ENCODE measurements at places on chromosomes 16 and 17.

DNA sequence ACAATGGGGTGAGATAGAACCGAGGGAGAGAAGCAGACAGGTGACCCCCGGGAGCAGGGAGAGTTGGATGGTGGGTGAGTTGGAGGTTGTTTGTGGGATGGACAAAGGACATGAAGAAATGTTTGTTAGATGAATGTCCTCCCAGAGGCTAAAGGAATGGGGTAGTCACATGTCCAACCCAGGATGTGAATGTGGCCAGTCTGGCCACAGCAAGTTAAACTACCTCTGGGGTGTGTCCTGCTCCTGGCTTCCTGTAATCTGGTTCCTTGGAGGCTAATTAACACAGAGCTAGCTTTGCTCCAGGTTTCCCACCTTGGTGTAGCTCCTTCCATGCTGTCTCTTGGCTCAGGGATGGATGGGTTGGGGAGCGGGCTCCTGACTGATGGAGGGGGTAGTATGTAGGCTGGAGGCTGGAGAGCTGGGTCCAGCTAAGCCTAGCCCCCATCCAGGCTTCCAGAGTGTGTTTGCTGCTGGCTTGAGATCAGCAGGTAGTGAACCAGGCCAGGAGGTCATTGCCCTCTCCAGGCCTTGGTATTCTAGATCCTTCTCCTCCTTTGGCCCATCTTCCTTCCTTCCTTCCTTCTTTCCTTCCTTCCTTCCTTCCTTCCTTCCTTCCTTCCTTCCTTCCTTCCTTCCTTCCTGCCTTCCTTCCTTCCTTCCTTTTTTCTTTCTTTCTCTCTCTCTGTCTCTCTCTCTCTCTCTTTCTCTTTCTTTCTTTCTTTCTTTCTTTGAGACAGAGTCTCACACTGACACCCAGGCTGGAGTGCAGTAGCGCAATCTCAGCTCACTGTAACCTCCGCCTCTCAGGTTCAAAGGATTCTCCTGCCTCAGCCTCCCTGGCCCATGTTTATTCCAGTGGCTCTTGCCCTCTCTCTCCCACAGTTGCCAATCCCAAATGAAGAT, 28.0 kb upstream of the UBE2G1 start:
- no peak for DNase-seq

GRCh38 chr16:89746043-89746442, 24.7 kb downstream of the ZNF276 start:
- DNase-seq: no peak

DNA sequence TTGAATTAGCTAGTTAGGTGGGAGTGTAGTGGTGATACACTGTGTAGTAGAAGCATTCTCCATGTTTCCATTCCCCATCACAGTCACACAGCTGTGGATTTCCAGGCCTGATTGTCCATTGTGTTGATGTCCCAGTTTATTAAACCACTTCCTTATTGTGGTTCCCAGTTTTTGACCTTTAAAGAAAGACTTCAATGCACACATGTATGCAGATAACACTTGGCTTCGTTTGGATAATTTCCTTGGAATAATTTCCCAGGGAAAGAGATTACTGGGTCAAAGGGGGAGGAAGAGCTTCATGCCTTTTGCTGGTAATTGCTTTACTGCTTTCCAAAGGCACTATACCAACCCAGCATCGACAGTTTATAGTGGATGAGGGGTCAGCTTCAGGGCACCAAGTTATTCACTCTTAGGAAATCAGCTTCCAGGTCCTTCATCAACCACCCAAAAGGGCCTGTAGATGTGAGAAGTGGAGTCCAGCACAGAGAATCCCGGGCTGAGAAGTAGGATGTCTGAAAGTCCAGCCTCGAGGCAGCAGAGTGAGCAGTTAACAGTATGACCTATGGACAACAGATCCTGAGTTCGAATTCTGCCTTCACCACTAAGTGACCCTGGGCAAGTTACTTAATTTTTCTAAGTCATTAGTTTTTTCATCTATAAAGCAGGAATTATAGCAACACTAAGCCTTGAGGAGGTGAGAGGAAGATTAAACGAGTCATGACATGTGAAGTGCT, 31.3 kb upstream of the TNS4 start:
- peak; percentile 49 for DNase-seq

GRCh38 chr17:28712705-28713415, 1.2 kb upstream of the PROCA1 start:
- DNase-seq: no peak

GRCh38 chr16:7946142-7946541, 613.5 kb downstream of the RBFOX1 start:
- no peak for DNase-seq

- no peak for DNase-seq
Observed at GRCh38 chr17:74779948-74780400, 3.8 kb upstream of the NAT9 start.

GRCh38 chr17:40517981-40518380, 16.6 kb upstream of the TNS4 start:
- no peak for DNase-seq

GRCh38 chr16:84391151-84392030, 23.1 kb downstream of the ATP2C2 start:
- no peak for DNase-seq

- DNase-seq: peak; percentile 97
Observed at GRCh38 chr17:9244066-9245052, 223.0 kb downstream of the NTN1 start.

DNA sequence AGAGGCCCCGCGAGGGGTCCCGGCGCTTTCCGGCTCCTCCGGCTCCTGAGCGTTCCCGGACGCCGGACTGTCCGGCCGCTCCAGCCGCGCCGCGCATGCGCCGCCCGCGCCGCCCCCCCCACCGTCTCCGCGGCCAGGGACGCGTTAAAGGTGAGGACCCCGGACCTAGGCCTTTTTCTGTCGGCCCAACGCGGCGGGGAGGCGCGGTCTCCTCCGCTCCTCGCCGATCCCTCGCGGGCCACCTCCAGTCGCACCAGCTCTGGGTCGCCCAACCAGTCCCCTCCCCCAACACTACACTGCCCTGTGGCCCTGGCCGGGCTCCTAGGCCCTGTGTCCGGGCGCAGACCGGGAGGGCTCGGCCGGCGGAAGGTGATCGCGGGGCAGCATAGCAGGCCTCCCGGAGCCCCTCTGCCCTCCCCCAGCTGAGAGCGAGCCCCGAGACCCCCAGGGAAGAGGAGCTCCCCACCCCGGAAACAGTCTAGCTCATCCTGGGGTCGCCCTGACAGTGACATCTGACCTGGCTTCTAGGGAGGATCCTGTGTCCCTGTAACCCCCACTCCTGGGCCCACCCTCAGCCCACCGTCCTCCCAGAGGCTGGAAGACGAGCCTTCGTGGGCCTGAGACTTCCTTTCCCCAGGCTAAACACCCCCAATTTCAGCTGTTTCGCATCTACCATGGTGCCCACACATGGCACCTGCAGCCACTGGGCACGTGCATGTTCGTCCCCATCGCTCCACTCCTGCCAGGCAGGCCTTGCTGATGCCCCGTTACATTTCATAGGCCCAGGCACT, 14.7 kb upstream of the BCAR1 start:
- DNase-seq: peak; percentile 73

DNA sequence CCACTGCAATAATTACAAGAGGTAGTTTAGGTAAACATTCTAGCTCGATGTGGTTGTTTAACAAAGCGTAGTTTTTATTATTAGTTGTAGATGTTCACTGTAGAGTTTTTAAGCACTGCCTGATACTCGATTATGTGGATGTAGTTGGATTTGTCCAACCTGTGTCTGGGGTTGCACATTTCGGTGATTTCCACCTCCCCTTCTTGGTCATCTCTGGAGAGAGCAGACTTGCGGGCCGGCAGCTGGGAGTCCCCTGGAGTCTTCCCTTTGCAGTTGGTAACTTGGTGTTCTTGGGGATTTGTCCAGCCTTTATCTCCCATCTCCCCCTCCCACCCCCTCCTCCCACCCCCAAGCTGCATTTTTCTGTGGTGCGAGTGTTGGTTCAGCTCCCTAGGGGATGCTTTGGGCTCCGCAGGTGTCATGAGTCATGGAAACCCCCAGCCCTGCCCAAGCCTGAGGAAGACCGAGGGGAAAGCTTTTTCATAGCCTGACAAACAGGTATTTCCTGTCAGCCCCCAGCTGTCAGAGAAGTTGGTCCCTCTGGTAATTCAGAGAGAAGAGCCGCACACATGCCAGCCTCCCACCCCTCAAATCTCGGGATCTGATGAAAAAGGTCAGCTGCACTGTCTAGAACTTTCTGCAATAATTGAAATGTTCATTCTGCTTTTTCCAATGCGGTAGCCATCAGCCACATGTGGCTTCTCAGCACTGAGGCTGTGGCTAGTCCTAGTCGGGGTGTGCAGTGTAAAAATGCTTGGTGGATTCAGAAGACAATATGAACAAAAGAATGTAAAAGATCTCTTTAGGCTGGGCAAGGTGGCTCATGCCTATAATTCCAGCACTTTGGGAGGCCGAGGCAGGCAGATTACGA, 50.3 kb downstream of the KSR1 start:
- DNase-seq: no peak

- DNase-seq: no peak
Observed at GRCh38 chr17:33892717-33893591, 362.1 kb upstream of the CCL2 start.

GRCh38 chr16:27455700-27456099, 53.7 kb downstream of the IL21R start:
- no peak for DNase-seq

GRCh38 chr16:84825896-84826557, 6.2 kb downstream of the CRISPLD2 start:
- DNase-seq: peak; percentile 67

DNA sequence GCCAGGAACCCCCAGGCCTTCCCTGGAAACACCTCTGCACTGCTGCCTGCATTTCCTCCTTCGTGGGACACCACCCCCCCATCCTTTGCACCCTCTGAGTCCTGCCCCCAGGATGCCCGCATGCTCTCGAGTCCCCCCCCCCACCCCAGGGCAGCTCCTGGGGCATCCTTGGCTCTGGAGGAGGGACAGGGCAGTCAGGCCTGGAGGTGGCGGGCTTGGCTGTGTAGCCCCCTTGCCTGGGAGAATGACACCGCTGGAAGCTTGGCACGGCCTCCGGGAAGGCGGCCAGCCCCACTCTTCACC, 98.9 kb upstream of the GSE1 start:
- DNase-seq: no peak

GRCh38 chr17:20998571-20999043, 44.2 kb downstream of the USP22 start:
- DNase-seq: no peak

- no peak for DNase-seq
Observed at GRCh38 chr17:68973098-68973846, 18.1 kb upstream of the ABCA8 start.

GRCh38 chr17:40547785-40548478, 17.3 kb downstream of the CCR7 start:
- DNase-seq: no peak

GRCh38 chr16:78125112-78125844, 25.8 kb downstream of the WWOX start:
- no peak for DNase-seq

DNA sequence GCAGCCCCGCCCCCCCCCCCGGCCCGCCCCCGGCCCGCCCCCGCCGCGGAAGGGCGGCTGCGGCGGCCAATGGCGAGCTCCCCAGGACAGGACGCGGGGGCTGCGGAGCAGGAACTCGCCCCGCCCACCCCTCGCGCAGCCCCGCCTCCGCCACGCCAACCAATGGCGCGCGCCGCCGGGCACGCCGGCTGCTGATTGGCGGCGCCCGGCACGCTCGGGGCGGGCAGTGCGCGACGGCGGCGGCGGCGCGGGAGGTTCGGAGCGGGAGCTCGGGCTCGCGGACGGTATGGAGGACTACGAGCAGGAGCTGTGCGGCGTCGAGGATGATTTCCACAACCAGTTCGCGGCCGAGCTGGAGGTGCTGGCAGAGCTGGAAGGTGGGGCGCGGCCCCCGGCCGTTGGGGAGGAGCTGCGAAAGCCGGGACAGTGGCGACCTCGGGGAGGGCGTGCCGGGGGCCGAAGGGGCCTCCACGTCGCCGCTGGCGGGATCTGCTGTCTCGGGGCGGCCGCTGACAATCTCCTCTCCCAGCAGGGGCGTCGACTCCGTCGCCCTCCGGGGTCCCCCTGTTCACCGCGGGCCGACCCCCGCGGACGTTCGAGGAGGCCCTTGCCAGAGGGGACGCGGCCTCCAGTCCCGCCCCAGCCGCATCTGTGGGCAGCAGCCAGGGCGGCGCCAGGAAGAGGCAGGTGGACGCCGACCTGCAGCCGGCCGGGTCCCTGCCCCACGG, at the start of gene CHTF18:
CHTF18 (plus strand) TSS at position 222 of the 728 bp plus-strand sequence; CDS start at position 287, 65 bp downstream.
- peak; percentile 90 for DNase-seq

DNA sequence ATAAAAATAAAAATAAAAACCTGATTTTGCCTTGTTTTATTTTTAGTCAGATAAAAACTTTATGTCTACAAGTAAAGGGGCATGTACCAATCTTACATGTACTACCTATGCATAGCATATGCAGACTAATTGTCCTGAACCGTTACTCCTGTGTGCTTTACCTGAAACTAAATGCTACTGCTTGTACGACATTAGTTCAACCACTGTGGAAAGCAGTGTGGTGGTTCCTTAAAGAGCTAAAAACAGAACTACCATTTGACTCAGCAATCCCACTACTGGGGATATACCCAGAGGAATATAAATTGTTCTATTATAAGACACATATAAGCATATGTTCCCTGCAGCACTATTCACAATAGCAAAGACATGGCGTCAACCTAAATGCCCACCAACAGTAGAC, 426.0 kb upstream of the PMFBP1 start:
- DNase-seq: no peak

GRCh38 chr17:68172461-68172954, 75.3 kb upstream of the AMZ2 start:
- DNase-seq: peak; percentile 49

- no peak for DNase-seq
Observed at GRCh38 chr17:226108-227077, 44.9 kb upstream of the DOC2B start.

DNA sequence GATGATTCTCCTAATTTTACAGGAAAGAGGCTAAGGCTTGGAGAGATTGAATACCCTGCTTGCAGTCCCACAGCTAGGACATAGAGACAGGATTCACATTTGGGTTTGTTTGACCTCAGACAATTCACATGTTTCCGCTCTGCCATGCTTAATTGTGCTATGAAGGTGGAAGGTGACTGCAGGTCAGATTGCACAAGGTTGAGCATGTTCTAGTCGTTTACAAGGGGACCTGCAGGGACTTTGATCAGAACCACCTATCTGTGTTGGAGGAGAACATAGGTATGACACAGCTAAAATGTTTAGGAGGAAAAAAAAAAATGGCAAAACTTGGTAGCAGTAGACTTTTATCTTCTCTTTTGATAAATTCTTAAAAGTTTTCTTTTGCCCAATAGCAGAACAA, 4.9 kb upstream of the ANKFN1 start:
- no peak for DNase-seq

DNA sequence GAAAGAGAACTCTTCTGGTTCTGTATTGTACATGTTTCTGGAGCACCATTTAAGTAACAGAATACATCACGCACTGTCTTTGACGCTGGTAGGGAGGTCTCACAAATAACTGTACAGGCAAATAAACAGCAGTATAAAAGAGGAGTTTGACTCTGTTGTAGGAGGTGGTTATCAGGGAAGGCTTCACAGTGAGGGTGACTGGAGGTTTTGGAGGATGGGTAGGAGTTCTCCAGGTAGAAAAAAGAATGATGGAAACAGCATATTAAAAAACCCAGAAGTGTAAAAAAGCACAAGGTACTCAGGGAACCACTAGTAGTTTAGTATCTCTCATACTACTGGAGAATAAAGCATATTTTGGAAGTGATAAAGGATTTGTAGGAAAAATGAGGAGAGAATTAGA, 2.7 kb upstream of the SLC6A2 start:
- DNase-seq: no peak

GRCh38 chr16:55184052-55184451, 140.0 kb upstream of the IRX6 start:
- DNase-seq: no peak
